Tibial nerve (tissue), 4 donors: ENCODE measurements at places on chromosomes 2 and 18.

DNA sequence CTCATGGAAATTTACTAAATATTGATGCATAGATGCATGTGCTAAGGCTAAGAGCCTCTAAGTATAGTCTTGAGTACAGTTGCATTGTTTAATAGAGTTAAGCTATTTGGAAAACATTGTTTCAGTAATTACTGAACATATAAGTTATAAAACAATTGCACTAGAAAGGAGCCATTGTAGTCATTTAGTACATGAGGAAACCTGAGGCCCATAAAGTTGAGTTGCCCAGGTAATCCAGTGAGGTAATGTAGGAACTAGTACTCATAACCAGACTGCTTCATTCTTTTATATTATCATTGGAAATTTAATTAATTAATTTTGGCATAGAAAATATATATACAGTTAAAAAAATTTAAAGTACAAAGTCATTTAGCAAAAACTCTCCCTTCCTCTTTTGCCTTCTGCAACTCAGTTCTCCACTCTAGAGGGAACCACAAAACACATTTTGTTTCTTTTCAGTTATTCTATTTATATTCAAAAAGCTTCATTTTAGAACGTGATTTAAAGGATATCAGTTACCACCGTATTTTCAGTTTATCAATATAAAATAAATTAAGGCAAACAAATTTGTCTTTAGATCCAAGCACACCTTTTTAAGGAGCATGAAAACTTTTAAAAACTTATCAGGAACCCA, 27.8 kb upstream of the TBR1 start:
- no peak for DNase-seq
- no peak overlapping the region for H3K4me3 ChIP-seq
- no peak overlapping the region for H3K27ac ChIP-seq
- no peaks in the 10 kb centered on the region for H3K4me1 ChIP-seq
- no peaks in the 10 kb centered on the region for H3K27me3 ChIP-seq

DNA sequence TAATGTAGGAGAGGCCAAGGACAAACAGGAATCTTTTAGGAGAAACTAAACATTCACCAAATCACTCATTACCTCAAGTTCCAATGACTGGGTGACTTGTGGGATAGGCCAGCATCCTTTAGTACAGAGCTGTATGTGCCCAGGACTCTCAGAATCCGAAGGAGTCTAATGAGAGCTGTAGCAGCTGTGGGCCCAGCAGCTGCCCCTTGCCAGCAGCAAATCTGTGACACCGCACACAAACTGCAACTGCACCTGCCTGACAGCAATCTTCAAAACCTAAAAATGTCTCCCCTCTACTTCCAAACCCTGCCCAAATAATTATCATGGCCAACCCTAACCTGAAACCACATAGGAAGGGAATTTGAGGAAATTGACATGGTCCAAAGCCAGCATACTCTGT, 44.5 kb upstream of the ACVR2A start:
- H3K4me1 ChIP-seq = no peaks in the 10 kb centered on the region
- no peaks in the 10 kb centered on the region for H3K27me3 ChIP-seq
- H3K4me3 ChIP-seq = no peak overlapping the region
- H3K36me3 ChIP-seq = no peaks in the 10 kb centered on the region
- no peak overlapping the region for H3K27ac ChIP-seq

DNA sequence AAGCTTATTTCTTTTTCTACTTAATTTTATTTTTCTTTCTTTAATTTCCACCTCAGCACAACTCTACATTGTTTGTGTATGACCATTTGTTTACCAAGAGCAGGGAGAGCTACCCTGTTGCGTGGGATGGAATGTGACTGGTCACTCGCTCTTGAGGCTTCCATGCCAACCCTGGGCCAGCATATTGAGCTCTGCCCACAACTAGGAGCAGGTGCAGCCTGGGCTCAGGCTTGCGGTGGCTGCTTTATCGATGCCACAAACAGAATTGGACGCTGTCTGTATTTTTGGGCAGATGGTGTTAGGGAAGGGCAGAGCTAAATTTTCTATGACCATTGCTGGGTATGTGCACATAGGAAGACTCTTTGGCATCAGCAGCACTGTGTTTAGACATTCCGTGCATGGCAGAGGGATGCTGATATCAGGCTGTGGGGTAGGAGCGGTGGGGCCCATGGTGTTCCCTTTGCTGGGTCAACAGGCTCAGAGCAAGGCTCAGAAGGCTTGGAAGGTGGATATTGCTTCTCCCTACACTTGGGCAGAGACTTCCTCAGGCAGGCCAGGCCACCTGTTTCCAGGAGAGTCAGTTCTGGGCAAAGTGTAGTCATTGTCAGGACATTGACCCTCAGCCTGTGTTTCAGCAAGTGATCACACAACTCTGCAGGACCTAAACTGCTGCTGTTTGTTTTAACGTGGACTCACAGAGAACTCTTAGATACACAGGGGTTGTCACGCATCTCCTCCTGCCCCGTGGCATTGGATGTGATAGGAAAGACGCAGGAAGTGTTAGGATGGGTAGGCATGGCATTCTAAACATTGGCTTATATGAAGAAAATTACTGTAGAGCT, 40.2 kb downstream of the TMEM182 start:
- H3K4me3 ChIP-seq = no peak overlapping the region
- H3K27ac ChIP-seq = no peak overlapping the region
- DNase-seq = no peak
- H3K36me3 ChIP-seq = no peaks in the 10 kb centered on the region

GRCh38 chr2:210169516-210170195, 1.6 kb downstream of the KANSL1L start:
- no peak for DNase-seq

DNA sequence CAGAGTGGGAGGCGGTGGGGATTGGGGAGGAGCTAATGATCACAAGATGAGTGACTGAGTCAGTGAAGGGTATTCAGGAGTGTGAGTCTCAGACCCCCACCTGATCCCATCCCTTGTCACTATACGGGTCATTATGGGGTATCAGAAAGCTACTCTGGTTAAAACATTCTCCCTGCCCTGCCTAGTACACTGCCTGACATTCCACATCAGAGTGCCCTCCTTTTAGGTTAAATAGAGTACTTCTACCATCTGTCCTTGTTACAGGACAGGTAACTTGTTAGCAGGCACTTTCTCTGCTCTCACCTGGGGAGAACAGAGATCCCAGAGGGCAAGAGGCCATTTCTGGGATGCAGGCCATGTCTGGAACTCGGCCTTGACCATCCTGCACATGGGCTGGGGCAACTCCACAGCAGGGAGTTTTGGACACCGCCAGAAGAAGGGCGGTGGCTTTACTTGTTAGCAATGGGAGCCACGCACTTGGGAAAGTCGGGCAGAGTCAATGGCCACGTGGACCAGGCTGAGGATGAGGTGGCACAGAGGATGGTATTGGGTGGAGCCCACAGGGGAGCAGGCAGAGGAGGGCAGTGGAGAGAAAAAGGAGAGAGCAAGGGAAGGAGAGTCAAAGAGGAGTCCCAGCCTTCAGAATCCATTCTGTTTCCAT, 98.5 kb downstream of the CELF4 start:
- no peak overlapping the region for H3K27ac ChIP-seq
- H3K4me1 ChIP-seq = no peaks in the 10 kb centered on the region
- no peak overlapping the region for H3K4me3 ChIP-seq
- DNase-seq = no peak
- H3K36me3 ChIP-seq = no peaks in the 10 kb centered on the region

DNA sequence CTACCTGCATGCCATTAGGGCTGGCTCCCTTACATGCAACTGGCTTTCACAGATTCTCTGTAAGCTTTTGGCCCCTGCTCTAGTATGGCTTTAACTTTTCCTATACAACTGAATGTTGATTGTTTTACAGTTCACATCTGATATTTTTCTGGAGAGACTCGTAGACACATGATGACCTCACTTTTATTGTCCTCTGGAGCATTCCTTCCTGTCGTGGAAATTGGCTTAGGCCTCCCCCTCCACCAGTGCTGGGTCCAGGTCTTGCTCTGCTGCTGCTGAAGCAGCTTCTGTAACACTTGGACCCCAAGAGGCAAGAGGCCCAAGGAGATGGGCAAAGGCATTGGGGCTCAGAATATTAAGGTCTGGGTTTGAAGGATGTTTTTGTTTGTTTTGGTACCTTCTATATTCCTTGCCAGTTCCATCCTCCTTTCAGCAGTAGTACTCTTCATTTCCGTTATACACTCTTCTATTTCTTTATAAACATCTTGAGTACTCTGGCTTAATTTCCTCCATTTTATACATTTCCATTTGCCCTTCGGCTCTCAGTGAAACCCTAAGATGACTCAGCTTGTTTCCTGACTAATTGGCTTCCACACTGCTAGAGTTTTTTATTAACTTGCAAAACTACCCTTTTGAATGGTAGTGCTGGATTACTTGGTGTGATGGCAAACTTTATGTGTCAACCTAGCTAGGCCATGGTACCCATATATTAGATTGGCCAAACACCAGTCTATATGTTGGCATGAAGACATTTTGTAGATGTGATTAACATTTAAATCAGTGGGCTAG, 219.8 kb downstream of the CDCA7 start:
- H3K27me3 ChIP-seq = no peaks in the 10 kb centered on the region
- H3K27ac ChIP-seq = no peak overlapping the region
- no peaks in the 10 kb centered on the region for H3K36me3 ChIP-seq
- no peak for DNase-seq
- H3K4me1 ChIP-seq = peaks cover 3% of the 10 kb centered on the region

GRCh38 chr18:76098674-76099411, 396.2 kb downstream of the ZNF516 start:
- H3K36me3 ChIP-seq = no peaks in the 10 kb centered on the region
- no peak for DNase-seq
- no peak overlapping the region for H3K4me3 ChIP-seq

- H3K27ac ChIP-seq = no peak overlapping the region
- no peaks in the 10 kb centered on the region for H3K36me3 ChIP-seq
- H3K4me1 ChIP-seq = no peaks in the 10 kb centered on the region
- H3K4me3 ChIP-seq = no peak overlapping the region
- H3K27me3 ChIP-seq = no peaks in the 10 kb centered on the region
Measured at GRCh38 chr2:105896765-105897163, 152.1 kb downstream of the NCK2 start.

DNA sequence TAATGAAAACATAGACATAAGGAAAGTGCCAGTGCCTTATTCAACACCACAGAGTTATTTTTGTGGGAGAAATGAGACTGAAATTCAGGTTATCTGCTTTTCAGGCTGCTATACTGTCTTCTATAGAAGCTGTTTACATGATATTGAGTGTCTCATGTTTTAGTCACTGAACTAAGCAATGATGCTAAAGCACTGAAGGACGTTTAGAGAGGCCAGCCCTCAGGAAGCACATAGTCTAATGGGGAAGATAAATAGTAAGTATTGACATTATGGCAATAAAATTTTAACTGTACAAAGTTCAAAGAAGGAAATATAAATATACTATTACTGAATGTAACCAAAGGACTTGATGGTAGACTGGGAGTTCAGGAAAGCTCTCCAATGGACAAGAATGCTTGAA, 186.4 kb upstream of the ZC3H15 start:
- no peaks in the 10 kb centered on the region for H3K36me3 ChIP-seq
- DNase-seq = no peak
- H3K27me3 ChIP-seq = no peaks in the 10 kb centered on the region
- H3K27ac ChIP-seq = no peak overlapping the region

DNA sequence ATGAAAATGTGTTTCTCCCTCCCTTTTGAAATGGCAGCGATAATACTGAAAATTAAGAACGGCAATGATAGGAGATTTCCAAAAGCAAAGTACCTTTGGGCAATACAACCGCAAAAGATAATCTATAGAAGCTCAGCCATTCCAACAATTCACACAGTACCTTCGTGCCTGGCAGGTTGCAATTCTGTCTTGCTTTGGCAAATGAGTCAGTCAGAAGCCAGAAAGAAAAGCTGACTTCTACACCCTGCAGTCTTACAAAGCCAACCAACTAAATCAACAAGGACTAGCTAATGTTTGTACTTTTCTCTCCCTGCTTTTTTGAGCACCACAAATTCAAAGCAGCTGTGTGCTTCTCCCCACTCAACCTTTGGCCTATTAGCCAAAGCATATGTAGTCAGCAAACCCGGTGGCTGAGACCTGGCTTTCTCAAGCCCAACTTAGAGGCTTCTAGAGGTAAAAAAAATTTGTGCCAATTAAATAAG, 25.7 kb upstream of the ID2 start:
- no peak overlapping the region for H3K27ac ChIP-seq
- H3K36me3 ChIP-seq = no peaks in the 10 kb centered on the region
- H3K4me3 ChIP-seq = no peak overlapping the region
- H3K4me1 ChIP-seq = peaks cover 1% of the 10 kb centered on the region

- no peak overlapping the region for H3K4me3 ChIP-seq
- no peak overlapping the region for H3K27ac ChIP-seq
- H3K36me3 ChIP-seq = no peaks in the 10 kb centered on the region
- no peaks in the 10 kb centered on the region for H3K27me3 ChIP-seq
- DNase-seq = no peak
Measured at GRCh38 chr18:25990473-25990872, 99.9 kb downstream of the SS18 start.

DNA sequence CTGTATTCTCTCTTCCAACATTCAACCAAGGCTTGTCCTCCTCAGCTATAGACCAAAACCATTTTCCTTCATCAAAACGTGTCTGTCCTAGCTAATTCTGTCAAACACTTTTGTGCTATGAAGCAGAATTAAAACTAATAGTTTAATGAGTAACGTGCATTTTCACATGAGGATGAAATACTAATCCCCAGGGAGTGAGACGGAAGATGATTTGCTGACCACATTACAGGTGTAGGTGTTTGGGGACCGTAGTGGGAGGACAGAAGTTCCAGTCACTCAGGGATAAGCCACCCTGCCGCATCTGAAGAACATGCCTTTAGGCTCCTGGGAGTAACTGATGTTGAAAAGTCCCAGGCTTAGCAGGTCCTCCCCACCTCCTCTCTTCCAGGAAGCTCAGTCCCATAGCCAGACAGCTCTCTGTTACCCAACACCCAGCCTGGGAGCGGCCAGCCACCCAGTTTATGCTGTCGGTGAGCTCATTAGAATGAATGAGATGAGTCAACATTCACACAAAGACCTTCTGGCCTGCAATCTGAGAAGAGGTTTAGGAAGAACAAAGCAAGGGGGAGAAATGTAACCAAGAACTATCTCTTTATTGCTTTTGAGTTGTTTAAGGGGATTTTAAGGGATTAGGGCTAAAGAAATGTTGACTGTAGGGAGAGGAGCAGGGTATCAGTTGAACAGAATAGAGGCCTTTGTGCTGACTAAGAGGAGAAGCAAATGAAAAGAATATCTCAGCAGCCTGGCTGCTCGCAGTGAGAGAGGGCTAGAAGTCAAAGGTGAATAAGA, 122.5 kb downstream of the FOXI3 start:
- H3K27me3 ChIP-seq = no peaks in the 10 kb centered on the region
- no peaks in the 10 kb centered on the region for H3K4me1 ChIP-seq
- DNase-seq = no peak
- no peak overlapping the region for H3K27ac ChIP-seq

DNA sequence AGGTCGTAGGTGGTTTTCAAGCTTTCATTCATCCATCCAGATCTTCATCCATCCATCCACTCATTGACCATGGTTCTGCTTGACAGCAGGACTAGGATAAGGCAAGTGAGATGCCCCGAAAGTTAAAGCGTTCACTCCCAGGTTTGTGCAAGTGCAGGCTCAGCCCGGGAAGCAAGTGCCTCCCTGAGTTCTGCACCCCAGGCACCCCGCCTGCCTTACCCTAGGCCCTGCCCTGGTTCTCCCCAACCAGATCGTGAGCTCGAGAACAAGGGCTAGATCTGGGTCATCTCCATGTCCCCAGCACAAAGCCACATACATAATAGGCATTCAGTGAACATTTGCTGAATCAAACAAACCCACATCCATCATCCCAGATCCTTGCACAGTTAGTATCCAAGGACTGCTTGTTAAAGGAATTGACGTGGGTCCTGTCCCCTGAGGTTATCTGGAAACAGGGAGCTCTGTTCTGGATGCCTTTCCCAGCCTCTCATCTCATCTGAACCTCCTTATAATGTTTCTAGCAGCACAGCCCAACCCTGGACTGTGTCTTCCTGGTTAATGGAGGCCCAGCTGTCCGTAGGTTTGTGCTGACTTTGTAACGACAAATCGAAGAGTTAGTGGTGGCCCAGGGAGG, 116.1 kb upstream of the GPC1 start:
- peaks cover 20% of the 10 kb centered on the region for H3K4me1 ChIP-seq
- no peaks in the 10 kb centered on the region for H3K27me3 ChIP-seq
- no peak overlapping the region for H3K4me3 ChIP-seq
- peak overlapping the region; percentile 47 for H3K27ac ChIP-seq
- DNase-seq = no peak
